ENCODE measurements at places on chromosomes 1 and 21. TPM values are rescaled to one million over a fixed set of nuclear protein-coding genes. Genes with fewer than 3 reads are reported as not detected.

KDF1 gene
- total RNA-seq = 0.91 TPM

SYCP1 gene
- not detected for total RNA-seq

KCNA2 gene
- 1.5 TPM for total RNA-seq

REN gene
- total RNA-seq = 2.9 TPM

KIAA1614 gene
- 11.5 TPM for total RNA-seq

DNA sequence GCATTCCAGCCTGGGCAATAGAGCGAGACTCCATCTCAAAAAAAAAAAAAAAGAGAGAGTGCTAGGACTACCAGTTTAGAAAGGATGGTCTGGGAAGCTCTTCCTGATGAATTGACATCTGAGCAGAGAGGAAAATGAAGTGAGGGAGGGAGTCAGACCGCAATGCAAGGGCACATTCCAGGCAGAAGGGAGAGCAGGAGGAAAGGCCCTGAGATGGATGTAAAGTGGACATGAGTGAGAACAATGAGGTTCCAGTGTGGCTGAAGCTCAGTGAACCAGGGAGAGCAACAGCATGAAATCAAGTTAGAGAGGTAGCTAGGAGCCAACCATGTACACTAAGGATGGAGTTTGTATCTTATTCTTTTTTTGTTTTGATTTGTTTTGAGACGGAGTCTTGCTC, 55.9 kb upstream of the SPOCD1 start:
- DNase-seq = no peak

DNA sequence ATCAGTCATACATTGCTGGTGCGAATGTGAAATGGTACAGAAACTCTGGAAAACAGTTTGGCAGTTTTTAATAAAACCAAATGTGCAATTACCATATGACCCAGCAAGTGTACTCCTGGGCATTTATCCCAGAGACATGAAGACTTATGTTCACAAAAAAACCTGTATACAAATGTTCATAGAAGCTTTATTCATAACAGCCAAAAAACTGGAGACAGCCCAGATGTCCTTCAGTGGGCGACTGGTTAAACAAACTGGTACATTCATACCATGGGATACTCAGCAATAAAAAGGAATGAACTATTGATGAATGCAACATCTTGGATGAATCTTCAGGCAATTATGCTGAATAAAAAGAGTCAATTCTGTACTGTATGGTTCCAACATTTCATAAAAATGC, 97.8 kb downstream of the DTL start:
- no peak for DNase-seq

DNA sequence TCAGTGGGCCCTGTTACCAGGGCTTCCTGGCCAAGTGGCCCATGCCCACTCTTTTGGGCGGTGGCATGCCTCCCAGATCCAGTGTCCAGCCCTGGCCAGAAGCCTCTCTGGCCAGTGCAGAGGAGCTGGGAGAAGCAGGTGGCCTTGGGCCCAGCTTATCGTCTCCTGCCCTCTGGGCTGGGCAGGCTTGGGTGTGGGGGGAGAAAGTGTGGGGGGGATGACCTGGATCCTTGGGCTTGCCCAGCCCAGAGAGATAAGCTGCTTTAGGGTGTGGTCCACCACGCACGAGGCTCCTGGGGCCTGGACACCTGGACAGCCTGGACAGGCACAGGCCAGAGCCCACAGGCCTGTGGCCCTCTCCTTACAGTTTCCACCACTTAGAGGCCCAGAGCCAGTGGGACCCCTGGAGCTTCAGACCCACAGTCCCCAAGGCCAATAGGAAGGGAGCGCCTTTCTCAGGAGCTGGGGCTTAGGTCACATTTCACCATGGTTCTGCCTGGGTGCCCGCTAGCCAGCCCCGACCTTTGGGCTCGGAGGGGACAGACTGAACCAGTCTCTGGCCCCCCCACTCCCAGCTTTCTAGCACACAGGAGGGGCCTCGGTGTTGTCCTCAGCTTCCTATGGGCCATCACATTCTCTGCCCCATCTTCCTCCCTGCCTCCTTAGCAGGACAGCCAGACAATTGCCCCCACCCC, 1.8 kb downstream of the ESPN start:
- DNase-seq = no peak

DNA sequence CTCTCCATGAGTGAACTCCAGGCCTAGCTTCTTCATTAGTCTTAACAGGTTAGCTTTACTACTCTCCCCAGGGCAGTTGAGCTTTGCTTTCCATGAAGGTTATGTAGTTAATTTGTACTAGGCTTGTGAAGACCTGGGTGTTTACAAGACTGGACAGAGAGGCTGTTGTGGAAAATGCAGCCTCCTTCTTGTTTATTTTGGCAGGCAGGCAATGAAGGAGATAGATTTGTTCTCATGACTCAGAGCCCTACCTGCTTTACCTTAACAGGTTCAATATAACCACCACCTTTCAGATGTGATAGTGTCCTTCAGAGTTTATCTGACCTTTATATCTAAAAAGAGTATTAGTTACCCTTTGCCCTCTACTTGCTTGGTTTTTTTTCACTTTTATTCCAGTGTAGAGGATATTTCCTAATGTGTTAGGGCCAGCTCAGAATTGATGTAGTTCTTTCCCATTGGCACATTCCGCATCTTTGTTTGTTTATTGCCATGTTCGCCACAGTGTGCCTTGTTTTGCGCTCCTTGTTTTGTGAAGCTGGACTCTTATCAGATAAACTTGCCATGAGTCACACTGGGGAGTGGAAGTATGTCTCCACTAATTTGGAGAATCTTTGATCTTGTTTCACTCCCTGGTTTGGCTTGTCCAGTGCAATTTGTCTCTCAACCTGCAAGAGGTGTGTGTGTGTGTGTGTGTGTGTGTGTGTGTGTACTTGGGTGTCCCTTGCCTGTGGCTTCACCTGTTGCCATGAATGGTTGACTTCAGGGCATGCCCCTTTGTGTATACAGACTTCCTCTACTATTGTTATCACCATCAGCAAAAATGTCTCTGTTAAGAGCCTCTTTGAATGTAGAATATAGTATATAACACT, 87.4 kb upstream of the MACF1 start:
- DNase-seq = no peak

- no peak for DNase-seq
These were observed 30.4 kb upstream of the LBR start for GRCh38 chr1:225458222-225458631.

DNA sequence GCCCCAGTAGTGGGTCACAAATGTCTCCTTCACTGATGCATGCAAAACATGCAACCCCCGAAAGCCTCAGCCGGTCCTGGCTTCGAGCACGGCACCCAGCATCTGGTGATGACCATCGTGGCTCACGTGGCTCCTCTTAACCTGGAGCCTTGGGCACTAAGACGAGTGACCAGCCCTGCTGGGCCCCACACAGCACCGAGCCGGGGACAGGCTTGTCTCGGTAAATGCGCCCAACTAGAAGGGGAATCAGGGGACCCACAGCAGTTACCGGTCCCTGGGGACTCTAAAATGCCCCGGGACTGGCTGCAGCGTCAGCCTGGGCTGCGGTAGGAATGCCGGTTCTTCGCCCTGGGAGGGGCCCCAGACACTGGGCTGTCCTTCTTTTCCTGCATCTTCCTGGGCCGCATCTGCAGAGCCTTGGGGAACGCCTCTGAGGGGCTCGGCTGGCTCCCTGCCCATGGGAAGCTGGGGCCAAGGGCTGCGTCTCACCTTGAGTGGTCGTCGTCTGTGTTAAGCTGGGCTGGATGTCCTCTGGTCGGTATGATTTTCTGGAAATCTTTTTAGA, 13.1 kb upstream of the TTC34 start:
- peak; percentile 30 for DNase-seq

GRCh38 chr1:54200519-54200997, 591 bp downstream of the MRPL37 start:
- DNase-seq = no peak

DNA sequence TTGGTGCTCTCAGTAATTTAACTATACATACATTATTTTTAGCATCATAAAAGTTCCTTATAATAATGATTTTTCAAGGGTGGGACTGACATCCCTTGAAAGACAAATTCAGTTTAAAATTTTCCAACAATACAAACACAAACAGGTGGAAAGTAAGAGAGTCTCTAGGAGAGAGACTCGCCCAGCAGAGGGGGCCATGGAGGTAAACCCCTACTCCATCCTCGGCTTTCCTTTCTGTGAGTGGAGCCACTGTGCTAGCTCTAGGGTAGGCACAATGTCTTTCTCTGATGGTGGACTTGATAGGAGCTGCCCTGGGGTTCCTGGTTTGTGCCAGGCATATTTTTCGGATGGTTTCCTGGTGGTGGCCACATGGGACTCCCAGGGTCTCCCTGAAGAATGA, 8.3 kb downstream of the CSMD2 start:
- no peak for DNase-seq

DNA sequence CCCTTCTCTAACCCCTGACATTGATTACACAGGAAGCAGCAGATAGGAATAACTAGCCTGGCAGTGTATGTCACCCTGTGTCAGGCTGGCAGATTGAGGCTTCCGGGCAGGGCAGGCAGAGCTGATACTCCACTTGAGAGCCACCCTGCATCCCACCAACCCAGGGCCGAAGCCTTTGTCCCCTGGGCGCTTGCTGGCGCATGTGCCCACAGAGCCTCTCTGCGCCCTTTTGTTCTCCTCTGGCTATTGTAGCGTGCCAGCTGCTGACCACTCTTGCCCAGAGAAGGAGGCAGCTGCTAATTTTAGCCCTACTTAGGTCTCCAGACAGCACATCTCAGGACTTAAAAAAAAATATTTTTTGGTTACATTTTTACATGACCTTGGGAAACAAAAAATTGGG, 304.9 kb downstream of the HHAT start:
- peak; percentile 44 for DNase-seq
